Thymus (tissue), 14 donors: ENCODE measurements at places on chromosomes 6 and 20. TPM values are rescaled to one million over a fixed set of nuclear protein-coding genes. Genes with fewer than 3 reads are reported as not detected.
A peak's percentile ranks its signal among the peaks of the same experiment; 100 is the strongest.

Gene AAR2
- polyA plus RNA-seq: 24.5 TPM

GRCh38 chr20:57398231-57398821, 7.1 kb downstream of the RBM38 start:
- H3K36me3 ChIP-seq: peaks cover 82% of the 10 kb centered on the region
- H3K4me1 ChIP-seq: peaks cover 87% of the 10 kb centered on the region
- H3K27ac ChIP-seq: peak overlapping the region; percentile 97
- peak; percentile 91 for DNase-seq
- H3K27me3 ChIP-seq: no peaks in the 10 kb centered on the region
- H3K4me3 ChIP-seq: peak overlapping the region; percentile 41

DNA sequence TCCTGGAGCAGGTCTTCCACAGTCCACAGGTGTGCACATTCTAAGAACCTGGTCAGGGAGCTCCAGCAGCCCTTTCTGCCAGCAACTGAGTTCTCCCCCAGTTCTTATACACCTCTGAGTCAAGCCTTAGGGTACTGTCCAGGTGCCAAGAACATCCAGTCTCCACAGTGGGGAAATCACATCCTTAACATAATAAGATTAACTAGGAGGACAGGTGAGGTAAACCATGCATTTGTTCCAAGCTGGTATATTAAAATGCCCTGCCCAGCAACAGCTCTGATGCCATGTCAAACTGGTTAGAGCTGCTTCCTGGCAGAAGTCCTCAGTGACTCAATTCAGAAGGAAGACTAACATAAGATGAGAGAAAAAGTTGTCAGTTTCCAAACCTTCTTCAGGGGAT, 303.9 kb upstream of the SGK1 start:
- H3K27me3 ChIP-seq: no peaks in the 10 kb centered on the region
- no peaks in the 10 kb centered on the region for H3K36me3 ChIP-seq
- no peak overlapping the region for H3K4me3 ChIP-seq
- no peak overlapping the region for H3K27ac ChIP-seq
- no peaks in the 10 kb centered on the region for H3K4me1 ChIP-seq

- no peaks in the 10 kb centered on the region for H3K4me1 ChIP-seq
- no peak overlapping the region for H3K27ac ChIP-seq
- DNase-seq: no peak
- no peaks in the 10 kb centered on the region for H3K36me3 ChIP-seq
Measured at GRCh38 chr6:117616391-117617209, 14.3 kb upstream of the GOPC start.

GRCh38 chr20:58584881-58585752, 66.0 kb upstream of the STX16 start:
- no peak for DNase-seq
- H3K4me1 ChIP-seq: no peaks in the 10 kb centered on the region
- H3K36me3 ChIP-seq: no peaks in the 10 kb centered on the region
- no peak overlapping the region for H3K27ac ChIP-seq

DNA sequence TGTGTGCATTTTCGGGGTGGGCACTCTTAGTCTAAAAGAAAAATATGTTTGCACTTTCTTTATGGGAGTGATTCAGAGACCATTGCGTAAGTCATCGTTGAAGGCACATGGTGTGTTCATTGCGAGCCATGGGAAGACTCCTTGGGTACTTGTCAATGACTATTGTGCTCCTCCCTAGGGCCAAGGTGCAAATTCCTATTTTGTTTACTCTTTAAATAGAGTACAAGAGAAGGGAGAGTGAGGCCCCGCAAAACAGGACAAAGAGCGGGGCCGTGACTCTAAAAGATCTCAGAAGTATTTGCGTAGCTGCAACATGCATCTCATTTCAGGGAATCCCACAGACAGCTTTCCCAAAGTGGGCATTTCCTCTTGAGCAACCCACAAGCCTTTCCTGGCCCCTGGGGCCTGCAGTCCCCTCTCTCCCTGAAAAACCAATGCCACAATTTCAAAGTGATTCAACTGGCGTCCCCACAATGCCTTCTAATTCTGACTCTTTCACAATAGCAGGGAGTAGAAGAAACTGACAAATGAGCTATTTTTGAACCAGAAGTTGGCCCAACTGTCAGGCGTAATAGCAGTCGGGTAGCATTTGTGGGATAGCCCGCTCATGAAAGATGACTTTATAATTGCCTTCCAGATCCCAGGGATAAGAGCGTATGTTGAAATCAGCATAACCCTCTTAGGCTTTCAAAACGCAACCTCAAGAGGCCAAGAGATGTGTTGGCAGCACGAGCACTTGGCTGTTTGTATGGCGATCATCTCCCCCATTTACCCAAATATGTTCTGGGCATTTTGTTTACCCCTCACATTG, 277.9 kb upstream of the BMP2 start:
- no peaks in the 10 kb centered on the region for H3K36me3 ChIP-seq
- no peaks in the 10 kb centered on the region for H3K27me3 ChIP-seq
- H3K4me3 ChIP-seq: no peak overlapping the region
- no peak overlapping the region for H3K27ac ChIP-seq
- H3K4me1 ChIP-seq: no peaks in the 10 kb centered on the region
- no peak for DNase-seq

- no peak overlapping the region for H3K4me3 ChIP-seq
- H3K27me3 ChIP-seq: no peaks in the 10 kb centered on the region
- H3K36me3 ChIP-seq: no peaks in the 10 kb centered on the region
- H3K4me1 ChIP-seq: no peaks in the 10 kb centered on the region
- H3K27ac ChIP-seq: no peak overlapping the region
- no peak for DNase-seq
Measured at GRCh38 chr20:39278230-39278788, 316.2 kb downstream of the DHX35 start.

- H3K27me3 ChIP-seq: no peaks in the 10 kb centered on the region
- no peaks in the 10 kb centered on the region for H3K36me3 ChIP-seq
- DNase-seq: no peak
- no peaks in the 10 kb centered on the region for H3K4me1 ChIP-seq
Measured at GRCh38 chr6:37110500-37111461, 59.2 kb upstream of the PIM1 start.
